ENCODE measurements at places on chromosomes 12 and 14.

DNA sequence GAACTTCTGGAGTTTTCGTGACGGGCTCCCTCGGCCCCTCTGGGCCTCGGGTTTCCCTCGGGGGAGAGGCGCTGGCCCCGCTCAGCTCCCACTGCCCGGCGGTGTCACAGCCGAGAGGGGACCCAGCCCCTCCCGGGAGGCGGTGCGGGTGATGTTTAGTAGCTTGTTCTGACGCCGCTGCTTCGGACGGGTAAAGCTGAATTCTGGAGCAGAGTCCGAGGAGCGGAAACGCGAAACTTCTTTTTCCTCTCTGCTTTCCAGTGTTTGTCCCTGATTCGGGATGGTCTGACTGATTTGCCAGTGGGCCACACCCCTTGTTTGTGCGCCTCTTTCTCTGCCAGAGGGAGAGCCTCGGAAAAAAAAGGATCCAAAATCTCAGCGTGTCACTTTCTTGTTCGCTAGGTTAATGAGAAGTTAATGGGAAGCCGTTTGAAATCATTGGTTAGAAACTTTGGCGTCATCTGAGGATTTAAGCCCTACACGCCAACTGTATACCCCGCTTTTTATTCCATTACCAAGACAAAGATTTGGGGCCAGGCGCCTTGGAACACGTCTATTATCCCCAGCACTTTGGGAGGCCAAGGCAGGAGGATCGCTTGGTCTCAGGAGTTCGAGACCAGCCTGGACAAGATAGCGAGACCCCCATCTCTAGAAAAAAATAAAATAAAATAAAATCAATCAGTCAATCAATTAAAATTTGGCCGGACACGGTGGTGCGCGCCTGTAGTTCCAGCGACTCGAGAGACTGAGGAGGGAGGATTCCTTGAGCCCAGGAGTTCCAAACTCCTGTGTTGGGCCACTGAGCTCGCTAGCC lies 756 bp downstream of the TULP3 start:
- DNase-seq = peak; percentile 19

GRCh38 chr14:20262642-20263128 lies 23.6 kb downstream of the OR11H4 start:
- DNase-seq = no peak

- DNase-seq = no peak
Measured at GRCh38 chr14:59424341-59425071, 40.7 kb downstream of the GPR135 start.

GRCh38 chr12:50642761-50643160 lies 121.1 kb upstream of the ATF1 start:
- no peak for DNase-seq

GRCh38 chr14:74500417-74501134 lies 7.0 kb downstream of the ISCA2 start:
- DNase-seq = no peak

DNA sequence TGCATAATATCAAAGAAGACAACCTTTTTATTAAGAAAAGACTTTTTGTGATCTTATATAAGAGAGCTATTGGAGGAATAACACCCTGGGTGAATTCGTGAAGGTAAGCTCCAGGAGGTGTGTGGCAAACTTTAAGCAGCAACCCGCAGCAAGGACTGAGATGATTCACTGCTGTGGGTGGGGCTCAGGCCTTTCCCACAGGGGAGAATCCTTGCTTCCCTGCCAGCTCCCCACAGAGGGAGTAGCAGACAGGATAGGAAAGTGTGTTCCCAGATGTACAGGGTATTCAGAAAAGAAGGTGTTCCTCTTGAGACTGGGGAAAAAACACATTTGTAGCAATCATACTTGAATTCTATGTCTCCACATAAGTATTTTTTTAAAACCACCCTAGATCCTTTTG lies 9.2 kb downstream of the NDUFA12 start:
- DNase-seq = no peak

DNA sequence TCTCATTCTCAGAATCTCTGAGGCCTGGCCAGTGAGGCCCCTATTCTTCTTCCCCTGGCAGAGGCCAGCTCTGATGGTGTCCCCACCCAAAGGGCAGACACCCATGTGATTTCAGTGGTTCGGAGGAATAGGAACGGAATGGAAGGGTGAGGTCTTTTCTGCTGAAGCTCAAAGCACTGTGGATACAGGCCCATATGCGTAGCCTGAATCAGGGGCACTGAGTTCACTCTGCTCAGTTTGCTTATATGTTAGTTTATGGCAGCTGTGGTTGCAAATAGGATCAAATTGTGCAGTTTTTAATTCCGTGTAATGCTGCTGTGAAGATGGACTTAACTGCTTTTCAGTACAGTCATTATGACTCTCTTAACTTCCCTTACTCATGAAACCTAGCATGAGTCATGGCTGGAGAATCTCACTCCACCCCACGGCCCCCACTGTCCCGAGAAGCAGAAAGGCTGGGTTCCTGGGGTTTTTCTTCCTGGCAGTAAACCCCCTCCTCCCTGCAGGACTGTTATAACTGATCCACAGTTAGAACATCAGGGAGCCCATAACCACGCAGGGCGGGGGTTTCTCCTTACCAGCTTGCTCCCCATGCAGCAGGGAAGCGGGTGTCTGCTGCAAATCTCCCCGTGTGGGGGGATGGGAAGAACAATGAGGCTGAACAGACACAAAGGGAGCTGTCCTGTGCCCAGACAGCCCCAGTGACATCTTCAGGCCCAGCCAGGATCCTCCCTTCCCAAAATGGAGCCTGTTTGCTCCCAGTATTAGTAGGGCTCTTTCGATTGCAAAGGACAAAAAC lies 122.7 kb downstream of the SLC38A6 start:
- no peak for DNase-seq

GRCh38 chr14:75059642-75060041 lies 4.2 kb downstream of the ACYP1 start:
- no peak for DNase-seq

- peak; percentile 4 for DNase-seq
Measured at GRCh38 chr12:59444932-59445331, 150.9 kb upstream of the SLC16A7 start.

DNA sequence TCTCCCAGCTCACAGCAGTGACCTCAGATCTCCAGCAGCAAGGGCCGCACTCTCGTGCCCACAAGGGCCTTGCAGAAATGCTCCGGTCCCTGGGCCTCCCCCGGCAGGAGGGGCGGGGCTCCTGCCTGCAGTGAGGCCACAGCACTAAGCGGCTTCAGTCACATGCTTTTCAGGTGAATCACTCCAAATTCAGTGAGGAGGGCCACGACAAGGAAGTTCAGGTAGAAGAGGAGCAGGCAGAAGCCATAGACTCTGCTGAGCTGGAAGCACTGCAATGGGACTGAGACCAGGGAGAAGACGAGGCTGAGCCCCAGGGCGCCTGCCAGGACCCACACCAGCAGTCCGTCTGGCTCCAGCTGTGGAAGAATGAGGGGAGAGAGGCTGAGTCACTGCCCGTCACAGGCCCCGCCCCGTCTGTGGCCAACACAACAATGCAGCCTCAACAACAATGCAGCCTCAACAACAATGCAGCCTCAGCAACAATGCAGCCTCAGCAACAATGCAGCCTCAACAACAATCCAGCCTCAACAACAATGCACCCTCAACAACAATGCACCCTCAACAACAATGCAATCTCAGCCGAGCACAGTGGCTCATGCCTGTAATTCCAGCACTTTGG lies 35.2 kb downstream of the SLC8B1 start:
- DNase-seq = no peak

DNA sequence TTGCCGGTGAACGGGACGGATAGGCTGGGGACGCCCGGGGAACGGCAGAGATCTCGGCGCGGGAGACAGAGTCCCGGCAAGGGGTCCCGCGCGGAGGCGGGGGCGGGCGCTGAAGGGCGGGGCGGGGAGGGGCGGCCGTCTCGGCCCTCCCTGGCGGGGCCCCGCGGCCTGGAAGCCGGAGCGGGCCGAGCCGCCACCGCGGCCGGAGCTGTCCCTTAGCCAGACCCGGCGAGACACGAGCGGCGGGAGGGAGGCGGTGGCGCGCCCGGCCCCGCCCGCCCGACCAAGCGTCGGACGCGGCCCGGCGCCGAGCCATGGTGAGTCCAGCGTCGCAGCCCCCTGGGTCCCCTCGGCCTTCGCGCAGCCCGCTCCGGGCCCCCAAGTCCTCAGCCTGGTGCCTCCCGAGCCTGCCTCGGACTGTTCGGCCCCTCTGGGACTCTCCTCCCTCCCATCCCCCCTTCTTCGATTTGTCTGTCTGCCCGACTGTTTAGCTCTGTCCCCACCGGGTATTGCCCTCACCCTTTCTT lies at the start of gene ARHGEF40:
Gene ARHGEF40, plus strand, starts transcription at position 222 of the 527 bp plus-strand sequence. Its CDS starts 93 bp downstream, at position 315.
- no peak for DNase-seq

DNA sequence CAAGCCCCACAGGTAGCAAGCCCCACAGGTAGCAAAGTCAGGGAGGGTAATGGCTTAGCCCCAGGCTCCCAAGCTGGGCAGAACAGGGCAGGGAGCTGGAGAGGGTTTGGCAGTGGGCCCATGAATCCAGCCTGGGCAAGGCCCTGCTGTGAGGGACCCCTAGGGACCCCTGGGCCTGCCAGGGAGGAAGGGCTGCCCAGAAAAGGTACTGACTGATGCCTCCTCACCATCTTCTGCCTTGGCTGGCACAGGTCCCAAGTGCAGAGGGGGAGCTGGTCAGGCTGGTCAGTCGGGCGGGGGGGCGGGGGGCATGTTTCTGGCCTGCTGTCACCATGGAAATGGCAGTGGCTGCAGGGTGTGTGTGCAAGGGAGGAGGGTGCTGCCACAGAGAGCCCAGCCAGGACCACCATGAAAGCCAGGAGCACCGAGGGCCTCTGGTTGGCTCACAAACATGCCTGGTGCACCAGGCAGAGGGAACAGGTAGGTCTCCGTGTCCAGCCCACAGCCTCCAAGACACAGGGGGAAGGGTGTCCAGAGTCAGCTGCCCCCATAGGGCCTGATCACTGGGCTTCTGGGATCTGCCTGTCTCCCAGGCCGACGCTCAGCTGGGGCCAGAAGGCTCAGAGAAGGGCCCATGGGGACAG lies 1.5 kb upstream of the CRIP2 start:
- no peak for DNase-seq

- no peak for DNase-seq
Measured at GRCh38 chr14:101473045-101473729, 88.1 kb upstream of the DIO3 start.

- DNase-seq = no peak
Measured at GRCh38 chr12:2027351-2027750, 23.1 kb upstream of the DCP1B start.

GRCh38 chr12:6380141-6381121 lies 3.5 kb upstream of the LTBR start:
- no peak for DNase-seq

- peak; percentile 20 for DNase-seq
Measured at GRCh38 chr14:70988452-70988851, 81.2 kb downstream of the PCNX1 start.

DNA sequence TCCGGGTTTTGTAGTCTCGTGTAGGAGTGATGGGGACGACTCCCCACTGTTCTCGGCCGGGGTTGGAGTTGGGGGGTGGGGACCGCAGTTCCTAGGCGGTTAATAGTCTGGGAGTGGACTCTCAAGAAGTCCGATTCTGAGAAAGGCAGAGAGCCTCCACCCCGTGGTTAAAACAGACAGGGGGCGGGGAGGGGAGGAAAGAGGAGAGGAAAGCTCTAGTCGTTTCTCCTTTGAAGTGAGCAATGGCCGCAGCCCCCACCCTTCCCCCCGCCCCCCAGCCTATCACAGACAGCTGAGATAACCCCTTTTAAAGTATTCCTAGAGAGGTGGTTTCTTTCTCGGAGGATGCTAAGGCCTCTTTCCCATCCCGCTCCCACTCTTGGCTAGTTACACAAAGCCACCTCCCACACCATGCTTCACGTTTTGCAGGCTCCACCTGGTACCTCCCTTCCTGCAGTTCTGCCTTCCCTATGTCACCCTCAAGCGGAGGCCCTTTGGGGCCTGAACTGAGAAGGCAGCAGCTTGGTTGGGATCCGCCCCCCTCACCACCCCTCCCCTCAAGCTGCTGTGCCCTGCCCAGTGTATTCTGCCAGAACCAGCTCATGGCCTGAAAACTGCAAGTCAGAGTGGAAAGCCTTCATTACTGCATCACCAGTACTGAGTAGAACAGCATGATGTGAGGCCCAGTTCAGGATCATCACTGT lies 853 bp downstream of the USP5 start:
- peak; percentile 54 for DNase-seq

GRCh38 chr12:106227641-106228319 lies 20.0 kb downstream of the CKAP4 start:
- peak; percentile 61 for DNase-seq

GRCh38 chr14:56585461-56586084 lies 6.0 kb downstream of the TMEM260 start:
- no peak for DNase-seq

DNA sequence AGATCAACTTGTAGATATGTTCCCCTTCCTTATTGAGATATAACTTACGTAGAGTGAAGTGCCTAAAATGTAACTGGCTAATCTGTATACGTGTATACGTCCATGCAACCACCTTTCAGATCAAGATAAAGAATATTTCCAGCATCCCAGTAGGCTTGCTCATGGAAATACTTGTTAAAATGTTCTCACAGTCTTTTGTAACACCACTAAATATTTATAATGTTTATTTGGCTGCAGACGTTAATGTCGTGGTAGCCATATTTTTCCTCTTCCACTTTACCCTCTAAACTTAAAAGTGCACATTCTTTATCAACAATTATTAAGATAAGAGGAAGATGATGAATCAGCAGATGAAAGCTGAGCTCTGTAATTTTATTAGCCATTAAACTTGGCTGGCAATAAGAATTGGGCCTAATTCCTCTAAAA lies 447.4 kb downstream of the AEBP2 start:
- DNase-seq = no peak

DNA sequence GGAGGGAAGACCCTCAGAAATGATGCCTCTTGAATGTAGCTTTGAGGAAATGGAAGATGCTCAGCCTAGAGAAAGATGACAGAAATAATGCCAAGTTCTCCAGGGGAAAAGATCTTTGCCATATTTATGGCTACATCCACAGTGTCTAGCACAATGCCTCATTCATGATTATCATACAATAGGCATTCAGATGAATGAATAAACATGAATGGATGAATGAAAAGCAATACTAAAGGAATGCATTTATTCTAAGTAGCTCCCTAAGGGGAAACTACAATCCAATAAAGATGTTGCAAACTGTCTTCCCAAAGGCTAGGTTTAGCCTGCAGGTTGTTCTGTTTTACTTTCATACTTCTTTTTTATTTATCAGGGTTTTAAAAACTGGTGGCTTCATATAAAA lies 12.0 kb downstream of the TMTC1 start:
- no peak for DNase-seq

- DNase-seq = no peak
Measured at GRCh38 chr12:126811391-126811790, 1455.6 kb upstream of the TMEM132C start.

- no peak for DNase-seq
Measured at GRCh38 chr12:65454115-65454787, 175.8 kb downstream of the MSRB3 start.

GRCh38 chr14:36510874-36511273 lies 9.2 kb downstream of the NKX2-1 start:
- DNase-seq = no peak

GRCh38 chr14:65159281-65160062 lies 57.2 kb upstream of the MAX start:
- DNase-seq = no peak

DNA sequence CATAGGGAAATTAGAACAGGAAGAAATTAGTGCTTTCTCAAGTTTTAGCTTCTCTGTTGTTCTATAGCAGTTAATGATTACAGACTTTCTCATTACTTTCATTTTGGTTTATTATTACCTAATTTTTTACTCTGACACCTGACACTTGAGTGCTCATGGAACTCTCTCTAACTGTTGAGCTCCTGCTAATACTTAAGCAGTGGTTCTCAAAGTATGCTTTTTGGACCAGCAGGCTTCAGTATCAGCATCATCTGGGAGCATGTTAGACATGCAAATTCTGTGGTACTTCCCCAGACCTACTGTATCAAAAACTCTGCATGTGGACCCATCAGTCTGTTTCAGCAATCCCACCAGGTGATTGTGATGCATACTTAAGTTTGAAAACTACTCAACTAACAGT lies 235.3 kb downstream of the CCDC91 start:
- DNase-seq = no peak
